ENCODE measurements at places on chromosomes 5 and 9.

DNA sequence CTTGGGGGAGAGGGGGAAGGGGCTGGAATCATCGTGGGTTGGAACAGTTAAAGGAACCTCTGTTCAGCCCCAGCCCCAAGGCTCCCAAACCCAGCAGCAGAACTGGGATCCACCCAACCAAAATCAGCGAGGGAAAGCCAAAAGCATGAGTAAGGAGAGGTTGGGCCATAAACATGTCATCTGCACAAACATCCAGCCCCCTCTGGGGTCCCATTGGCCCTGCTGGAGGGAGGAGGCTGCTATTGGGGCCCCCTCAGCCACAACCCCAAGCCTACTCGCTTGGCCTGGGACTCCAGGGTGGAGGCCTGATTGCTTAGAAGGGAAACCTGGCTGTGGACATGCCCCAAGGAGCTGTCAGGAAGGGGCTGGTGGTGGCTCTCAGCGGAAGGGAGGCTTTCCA, 154.9 kb downstream of the FGF18 start:
- no peak for DNase-seq

- DNase-seq: no peak
These were observed 786 bp downstream of the PCDHB3 start for GRCh38 chr5:141101059-141101458.

GRCh38 chr9:110847671-110848070, 179.1 kb downstream of the MUSK start:
- no peak for DNase-seq

- DNase-seq: peak; percentile 24
These were observed 133.8 kb upstream of the SLC24A2 start for GRCh38 chr9:19922476-19923118.

DNA sequence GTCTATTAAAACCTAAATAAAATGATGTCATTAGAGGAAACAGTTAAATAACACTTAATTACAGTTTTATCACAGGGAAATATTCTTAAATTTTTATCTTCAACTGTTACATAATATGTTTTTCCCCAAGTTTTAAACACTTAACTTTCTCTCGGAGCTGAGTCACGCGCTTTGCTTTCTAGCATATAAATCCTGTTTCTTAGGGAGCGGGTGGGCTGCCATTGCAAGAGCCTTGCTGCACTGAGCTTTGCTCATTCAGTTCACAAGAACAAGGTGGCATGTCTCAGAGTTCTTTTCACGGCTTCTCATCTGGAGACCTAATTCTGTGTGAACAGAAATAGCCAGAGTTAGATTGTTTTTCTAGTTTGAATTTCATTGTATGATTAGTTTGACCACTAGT, 166.1 kb downstream of the ZSWIM6 start:
- DNase-seq: no peak

GRCh38 chr9:131529597-131530545, 1.2 kb downstream of the UCK1 start:
- DNase-seq: no peak

GRCh38 chr9:7533376-7534090, 266.0 kb downstream of the DMAC1 start:
- DNase-seq: no peak

DNA sequence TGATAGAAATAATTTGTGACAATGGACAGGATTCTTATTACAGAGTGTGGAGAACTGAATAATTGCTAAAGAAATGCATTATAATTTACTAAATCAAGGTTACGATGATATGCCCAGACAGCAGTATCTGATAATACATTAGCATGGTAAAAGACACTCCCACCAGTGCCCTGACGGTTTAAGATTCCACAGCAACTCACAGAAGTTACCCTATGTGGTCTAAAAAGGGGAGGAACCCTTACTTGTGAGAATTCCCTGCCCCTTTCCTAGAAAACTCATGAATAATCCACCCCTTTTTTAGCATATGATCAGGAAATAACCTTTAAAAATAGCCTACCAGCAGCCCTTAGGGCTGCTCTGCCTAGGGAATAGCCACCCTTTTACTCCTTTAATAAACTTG, 244.7 kb upstream of the SLC24A2 start:
- DNase-seq: no peak

DNA sequence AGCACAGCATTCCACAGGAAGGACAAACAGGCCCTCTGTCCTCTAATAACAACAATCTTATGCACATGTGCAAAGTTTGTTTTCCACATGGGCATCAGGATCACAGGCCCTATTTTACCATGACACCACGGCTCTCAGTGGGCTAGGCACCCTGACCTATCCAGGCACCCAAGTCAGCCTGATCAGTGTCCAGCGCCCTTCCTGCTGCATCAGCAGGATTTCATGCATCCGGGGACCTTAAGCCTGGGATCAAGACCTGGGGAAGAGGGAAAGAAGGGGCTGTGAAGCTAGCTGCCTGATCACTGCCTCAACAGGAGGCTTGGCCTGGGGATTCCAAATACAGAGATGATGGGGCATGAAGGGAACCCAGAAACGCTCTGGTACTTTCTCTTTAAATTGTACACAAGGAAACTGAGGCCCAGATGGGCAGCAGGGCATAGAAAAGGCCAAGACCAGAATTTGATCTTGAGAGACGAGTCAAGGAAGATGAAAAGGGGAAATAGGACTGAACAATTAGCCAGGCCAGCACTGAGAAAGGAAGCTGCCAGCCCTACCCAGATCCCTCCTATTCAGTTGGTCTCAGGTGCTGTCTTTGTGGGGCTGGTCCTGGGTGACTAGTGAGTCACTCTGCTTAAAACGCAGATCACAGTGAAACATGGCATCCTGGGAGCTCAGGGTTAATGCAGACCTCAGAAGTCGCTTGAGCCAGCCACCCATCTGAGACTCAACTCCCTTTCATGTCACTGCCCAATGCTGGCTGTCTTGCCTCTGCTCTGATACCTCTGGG, 57.9 kb downstream of the SHB start:
- no peak for DNase-seq

- no peak for DNase-seq
These were observed 49.0 kb upstream of the TNPO1 start for GRCh38 chr5:72767289-72768010.

GRCh38 chr9:19358701-19359100, 21.3 kb downstream of the RPS6 start:
- no peak for DNase-seq

- DNase-seq: no peak
These were observed 8.8 kb downstream of the FGF18 start for GRCh38 chr5:171428168-171428696.

DNA sequence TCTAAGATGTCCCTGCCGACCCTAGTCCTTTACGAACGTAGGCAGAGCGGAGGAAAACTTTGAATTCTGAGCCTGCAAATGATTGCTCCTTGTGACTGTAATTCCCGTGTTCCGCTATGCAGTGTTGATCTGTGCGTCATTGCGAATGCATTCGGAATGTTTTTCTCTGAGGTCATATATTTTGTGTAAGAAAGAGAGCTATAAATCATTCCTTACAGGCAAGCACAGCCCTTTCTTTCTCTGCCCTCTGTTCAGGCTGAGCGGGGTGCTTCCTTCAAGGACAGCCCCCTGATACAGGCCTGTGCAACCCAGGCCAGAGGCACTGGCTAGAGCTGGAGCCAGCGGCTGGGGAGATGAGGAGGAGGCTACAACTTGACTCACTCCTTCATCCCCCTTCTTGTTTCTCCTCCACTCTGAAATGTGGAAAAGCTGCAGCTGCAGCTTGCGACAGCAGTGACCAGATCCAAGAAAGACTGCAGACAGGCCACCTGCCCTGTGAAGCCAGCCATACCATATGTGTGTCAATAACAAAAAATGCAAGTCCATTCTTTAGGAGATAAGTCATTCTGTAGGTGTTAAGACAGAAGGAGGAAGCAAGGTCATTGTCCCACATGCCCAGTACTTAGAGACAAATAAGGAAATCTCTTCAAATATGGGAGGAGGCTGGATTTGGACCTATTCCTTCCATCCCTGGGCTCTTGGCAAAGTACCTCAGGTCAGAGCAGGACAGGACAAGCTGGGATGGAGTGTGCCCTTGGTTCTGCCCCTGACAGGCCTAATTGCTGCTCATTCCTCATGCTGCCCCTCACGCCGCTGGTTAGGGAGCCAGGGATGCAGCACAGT, 345.7 kb upstream of the WWC1 start:
- no peak for DNase-seq

DNA sequence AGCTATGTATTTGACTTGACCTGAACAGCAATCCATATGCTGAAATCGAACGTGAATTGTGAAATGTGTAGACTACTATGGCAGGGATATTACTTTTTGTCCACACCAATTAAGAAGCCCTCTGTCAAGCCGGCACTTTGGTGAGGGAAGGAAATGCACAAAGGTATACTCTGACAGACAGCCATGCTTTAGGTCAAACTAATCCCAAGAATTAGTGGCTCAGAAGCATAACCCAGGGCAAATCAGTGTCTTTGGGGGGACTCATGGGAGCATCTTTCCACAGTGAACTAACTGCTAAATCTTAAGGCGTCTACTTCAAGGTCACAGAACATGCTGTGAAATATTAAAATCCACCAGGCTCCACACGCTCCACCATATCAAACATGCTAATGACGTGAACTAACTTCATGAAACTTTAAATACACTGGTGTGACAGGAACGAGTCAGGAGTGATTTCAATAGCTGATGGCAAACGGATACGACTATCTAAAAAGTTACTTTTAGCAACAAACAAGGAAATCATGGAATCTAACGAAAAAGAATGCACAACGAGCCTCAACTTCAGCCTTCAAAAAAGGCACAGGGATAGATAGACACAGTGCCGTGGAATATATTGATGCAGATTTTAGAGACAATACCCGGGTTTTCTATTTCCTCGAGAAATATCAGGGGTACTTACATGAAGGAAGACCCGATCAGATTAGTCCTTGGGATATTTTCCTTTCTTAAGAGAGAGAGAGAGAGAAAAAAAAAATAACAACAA, 527 bp downstream of the MEF2C start:
- no peak for DNase-seq

DNA sequence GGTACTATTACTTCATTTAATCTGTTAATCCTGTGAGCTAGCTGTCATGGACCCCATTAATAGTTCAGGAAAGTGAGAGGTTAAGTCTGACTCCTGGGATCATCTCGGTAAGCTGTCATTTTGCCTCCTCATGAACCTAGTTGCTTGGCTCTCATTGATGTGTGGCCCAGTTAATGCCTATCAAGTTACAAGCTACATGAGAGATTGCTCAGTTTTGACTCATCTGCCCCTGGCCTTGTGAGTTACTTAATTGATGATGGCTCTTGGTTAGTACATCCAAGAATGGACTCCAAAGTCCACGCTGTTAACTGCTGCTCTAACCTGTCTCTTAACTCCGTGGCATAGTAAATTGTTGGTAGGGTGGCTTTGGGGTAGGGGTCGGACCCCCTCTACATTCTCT, 23.9 kb downstream of the LARP1 start:
- DNase-seq: no peak

- no peak for DNase-seq
These were observed 1.1 kb downstream of the PRRX2 start for GRCh38 chr9:129666575-129666974.

- DNase-seq: no peak
These were observed 89.6 kb downstream of the MUSK start for GRCh38 chr9:110758201-110758600.

DNA sequence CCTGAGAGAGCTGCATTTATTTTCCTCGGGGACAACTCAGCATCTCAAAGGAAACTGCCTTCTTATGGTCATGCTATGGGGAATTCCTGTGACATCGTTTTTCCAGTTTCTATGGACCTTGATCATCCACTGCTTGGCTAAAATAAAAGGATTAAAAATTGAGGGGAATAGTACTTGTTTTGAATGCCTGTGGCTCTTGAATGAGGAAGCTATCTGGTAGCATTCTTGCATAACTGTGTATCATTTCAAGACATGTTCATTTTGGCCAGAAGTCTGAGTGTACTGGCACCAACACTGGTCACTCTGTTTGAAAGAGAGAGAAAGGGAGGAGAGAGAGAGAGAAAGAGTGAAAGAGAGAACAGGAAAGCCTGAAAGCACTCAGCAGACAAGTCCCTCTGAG, 116.7 kb downstream of the DOCK2 start:
- no peak for DNase-seq

DNA sequence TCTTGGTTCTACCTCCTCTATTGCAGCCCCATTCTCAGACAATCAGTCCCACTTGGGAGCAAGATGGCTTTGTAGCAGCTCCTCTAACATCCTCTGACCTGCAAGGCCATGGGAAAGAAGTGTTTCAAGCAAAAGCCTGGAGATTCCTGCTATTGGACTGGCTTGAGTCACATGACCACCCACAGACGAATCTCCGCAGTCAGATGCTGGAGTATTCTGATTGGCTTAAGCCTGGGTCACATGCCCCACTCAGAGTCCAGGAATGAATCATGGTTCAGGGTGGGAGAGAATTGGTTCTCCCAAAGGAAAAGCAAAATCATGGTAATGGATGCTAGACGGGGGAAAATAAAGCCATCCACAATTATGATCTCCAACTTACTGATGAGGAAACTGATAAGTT, 22.6 kb upstream of the LMX1B start:
- DNase-seq: no peak
